ENCODE measurements at places on chromosomes 6 and 20. TPM values are rescaled to one million over a fixed set of nuclear protein-coding genes. Genes with fewer than 3 reads are reported as not detected.
A peak's percentile ranks its signal among the peaks of the same experiment; 100 is the strongest.

GRCh38 chr6:3227363-3228045, at the start of gene TUBB2B:
Gene TUBB2B (minus strand): TSS chr6:3227653. CDS start chr6:3227543, 110 bp downstream.
- no peak for DNase-seq

DNA sequence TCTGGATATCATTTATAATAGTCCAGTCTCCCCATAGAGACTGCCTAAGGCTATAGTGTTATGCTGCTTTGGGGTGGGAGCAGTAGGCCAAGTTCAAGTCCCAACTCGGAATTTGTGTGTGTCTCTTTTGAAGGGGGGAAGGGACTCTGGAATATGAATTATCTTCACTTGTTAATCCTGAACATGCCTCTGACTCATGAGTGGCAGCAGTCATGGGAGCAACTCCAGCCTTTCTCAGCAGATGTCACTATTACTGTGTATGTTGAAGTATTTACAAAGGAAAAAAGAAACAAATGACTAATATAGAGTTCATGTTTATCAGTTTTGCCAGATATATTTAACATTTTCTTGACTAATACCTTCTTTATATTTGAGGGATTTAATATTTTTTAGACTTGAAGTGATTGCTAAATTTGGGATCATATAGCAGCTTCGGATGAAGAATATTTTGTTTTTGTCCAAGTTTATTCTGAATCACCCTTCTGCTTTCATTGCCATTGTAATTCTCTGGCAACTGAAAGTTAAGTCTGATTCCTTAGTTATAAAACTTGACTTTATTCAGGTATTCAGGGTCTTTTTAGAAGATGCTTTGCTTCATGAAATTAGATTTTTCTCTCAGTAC, 23.4 kb downstream of the FAM217A start:
- no peak for DNase-seq

Gene BPIFA1
- total RNA-seq: not detected

Gene CASS4
- 3.0 TPM for total RNA-seq

GRCh38 chr6:143135797-143136561, 75.3 kb downstream of the AIG1 start:
- DNase-seq: no peak

Gene FAM184A
- total RNA-seq: 2.7 TPM

Gene PRR18
- 0.08 TPM for total RNA-seq

GRCh38 chr6:147137986-147138385, 66.2 kb upstream of the STXBP5 start:
- no peak for DNase-seq

GRCh38 chr20:24421071-24421470, 48.4 kb upstream of the SYNDIG1 start:
- DNase-seq: no peak

DNA sequence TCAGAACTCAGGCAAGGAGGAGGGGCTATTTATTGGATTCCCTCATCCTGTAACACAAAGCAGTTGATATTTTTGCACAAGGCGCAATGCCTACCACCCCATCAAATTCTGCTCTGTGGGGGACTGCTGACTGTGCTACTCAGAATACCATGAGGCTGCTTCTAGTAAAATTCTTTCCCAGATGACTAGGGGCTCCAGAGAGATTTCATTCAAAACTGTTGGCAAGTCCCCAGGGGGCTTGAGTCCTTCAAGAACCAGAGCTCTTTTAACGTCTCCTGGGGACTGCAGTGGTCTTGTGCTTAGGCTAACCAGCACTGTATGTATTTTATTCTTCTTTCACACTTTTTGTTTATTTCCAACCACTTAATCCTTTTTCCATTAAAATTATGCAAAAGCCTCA, 365.9 kb upstream of the AGPAT4 start:
- DNase-seq: no peak

DNA sequence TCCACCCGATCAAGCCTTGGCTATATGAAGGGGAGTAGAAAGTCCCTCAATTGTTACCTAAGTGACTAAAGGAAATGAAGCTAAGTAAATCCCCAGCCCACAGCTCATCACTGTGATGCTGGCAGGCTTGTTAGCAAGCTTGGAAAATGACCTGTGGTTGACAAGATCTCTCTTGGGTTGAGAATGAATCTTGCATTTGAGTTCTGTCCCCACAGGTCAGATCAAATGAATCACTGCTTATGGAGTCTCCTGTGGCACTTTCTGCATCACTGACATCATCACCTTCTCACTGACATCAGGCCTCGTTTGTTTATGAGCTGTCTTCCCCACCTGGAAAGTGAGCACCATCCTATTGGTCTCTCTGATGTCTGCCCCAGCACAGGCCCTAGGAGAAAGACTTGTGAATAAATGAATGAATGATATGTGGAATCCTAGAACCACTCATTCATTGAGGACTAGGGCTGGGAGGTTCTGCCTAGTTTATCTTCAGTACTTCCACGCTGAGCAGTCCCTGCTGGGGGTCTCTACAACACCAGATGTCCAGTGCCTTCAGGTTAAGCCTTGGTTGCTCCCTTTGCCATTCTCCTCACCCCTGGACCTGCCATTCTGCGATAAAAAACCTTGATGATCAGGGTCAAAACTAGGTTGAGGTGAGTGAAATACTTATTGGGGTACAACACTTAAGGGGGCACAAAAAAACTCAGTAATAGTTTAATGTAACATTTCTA, 318.4 kb upstream of the MOCS1 start:
- DNase-seq: no peak

DNA sequence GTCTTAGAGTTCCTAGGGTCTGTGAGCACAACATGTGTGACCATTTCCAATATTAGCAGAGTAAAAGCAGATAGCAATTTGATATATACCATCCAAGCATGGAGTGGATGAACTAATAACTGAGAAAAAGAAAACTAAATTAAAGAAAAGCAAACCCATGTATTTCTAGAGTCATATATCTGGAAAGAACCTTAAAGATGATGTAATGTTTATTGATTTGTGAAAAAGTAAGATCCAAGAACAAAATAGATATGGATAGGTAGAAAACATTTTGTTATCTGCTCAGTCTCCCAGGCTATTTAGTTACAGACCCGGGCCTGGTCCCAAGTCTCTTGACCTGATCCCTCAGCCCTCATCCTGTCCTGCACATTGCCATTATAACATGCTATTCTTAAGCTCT, 526.8 kb downstream of the EPM2A start:
- no peak for DNase-seq

Gene DEFB113
- total RNA-seq: not detected

- no peak for DNase-seq
Observed at GRCh38 chr6:33203443-33204164, 851 bp upstream of the HSD17B8 start.

DNA sequence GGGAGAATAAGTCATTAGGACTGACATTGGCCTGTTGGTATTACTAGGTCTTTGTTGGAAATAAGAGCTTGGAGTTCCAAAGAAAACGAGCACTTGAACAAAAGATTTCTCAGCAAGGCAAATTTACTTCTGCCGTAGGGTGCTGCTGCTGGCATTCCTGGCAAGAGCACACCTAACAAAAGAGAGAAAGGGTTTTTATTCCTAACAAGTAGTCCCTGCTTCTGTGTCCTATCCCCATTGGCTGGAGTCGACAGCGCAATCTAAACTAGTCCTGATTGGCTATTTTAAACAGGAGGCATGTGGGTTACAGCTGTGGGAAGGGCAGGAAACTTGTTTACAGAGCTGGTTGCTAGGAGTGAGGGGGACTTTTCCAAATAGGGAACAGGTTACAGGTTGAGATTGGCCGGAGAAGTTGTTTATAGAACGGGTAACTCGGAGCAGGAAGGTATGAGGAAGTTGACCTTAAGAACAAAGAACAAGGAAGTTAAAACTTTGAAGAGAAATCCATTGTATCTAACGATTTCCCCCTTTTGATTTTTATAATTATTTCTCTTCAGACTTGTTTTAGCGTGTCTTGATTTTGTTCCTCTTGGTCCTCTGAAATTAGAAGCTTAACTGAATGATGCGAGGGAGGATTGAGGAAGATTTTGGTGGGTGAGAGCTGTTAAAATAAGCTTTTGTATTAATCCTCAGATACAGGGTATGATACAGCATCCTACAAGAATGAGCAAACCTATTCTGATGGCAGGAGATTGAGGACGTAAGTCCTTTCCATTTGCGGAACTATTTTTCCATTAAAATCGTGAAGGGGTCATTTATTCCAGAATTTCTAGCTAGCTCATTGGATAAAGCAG, 3.4 kb upstream of the ZNFX1 start:
- no peak for DNase-seq

Gene CD93
- 0.08 TPM for total RNA-seq

DNA sequence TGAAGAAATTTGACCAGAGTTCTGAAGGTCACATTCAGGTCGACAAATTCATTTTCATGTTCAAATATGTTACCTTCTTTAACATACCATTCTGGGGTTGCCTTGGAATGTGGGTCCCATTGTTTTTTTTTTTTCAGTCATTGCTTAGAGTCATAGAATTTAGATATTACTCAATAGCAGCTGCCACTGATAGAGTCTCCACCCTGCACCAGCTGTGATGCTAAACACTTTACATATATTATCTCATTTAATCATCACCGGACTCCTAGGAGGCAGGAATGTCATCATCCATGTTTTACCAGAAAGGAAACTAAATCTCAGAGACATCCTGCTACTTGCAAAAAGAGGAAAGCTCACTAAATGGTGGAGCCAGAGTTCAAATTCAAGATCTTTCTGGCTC, 204.7 kb downstream of the ESR1 start:
- DNase-seq: no peak

- peak; percentile 32 for DNase-seq
Observed at GRCh38 chr6:17156112-17156921, 54.5 kb downstream of the STMND1 start.

GRCh38 chr20:42074944-42075343, 456.8 kb upstream of the CHD6 start:
- DNase-seq: no peak

- DNase-seq: no peak
Observed at GRCh38 chr6:33957892-33958525, 154.2 kb upstream of the MLN start.

Gene CAGE1
- total RNA-seq: 0.10 TPM

DNA sequence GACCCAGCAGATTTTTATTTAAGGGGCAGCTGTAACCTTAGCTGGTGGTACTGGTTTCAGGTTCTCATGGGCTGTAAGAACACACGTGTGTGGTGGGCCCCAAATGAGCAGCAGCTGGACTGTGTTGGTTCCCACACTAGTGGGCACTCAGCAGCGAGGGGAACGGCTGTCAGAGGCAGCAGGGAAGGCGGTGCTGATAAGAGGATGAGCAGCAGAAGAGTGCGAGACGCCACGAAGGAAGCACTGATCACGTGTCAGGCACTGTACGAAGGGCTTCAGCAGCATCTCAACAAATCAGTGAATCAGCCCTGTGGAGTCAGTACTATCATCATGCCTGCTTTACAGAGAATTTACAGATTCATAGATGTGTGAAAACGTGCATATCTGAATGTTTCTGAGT, 41.0 kb upstream of the EMILIN3 start:
- DNase-seq: no peak

DNA sequence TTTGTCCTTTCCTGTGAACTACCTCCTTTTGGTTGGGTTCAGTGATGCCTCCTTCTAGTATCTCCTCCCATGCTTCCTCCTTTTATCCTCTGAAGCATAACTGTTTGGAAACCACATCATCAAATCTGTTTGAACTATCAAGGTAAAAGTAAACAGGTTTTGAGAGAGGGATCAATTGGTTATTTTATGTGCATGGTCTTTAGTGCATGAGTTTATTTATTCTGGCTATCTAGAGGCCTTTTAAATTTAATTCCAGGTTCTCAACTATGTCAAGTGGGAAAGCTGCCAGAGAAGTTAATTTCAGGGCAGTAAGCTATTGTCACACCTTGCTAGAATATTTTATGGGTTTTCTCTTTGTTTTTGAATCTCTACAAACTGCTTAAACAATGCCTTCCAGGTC, 54.1 kb downstream of the WASF1 start:
- DNase-seq: no peak

DNA sequence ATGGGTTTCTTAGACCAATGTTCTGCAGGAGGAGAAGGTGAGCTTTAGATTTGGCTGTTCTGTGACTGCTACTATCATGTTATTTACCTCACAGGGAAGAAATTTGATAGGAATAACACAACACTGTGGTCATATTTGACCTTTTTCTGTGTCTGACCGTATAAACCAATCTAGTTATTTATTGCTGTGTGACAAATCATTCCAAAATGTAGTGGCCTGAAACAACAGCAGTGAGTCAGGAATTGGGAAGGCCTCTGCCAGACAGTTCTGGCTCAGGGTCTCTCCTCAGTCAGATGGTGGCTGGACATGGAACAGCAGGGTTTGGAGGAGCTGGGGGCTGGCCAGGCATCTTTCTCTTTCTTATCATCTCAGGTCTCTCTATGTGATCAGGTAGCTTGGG, 33.0 kb downstream of the RIPOR2 start:
- DNase-seq: no peak

DNA sequence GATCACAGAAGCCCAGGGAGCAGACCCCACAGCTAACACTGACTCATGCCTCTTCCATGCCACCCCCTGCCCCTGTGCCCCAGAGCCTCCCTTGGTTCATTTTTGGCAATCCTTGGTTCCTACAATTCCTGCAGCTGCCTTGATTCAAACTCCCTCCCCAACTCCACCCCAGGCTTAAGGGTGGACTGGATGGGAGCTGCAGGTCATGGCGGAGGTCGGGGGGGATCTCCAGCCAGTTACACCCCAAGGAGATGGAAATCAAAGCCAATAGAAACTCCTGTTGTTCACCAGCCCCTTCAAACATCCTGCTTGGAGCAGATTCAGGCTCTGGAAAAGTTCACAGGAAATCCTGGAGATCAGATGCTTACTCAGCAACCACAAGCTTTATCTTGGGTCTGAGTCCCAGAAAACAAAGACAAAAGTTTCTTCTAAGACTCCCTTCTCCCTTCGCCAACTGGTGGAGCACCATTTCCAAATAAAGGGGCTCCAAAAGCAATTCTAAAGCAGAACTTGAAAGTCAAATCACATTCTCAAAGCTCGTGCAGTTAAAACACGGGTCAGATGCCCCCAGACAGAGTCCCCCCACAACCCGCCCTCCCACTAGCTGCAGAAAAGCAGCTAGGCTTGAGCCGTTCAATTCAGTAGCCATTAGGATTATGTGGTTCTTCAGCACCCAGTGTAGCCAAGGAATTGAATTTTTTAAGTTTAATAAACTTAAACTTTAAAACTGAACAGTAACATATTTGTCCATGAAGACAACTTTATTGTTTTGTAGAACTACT, 149.5 kb downstream of the ANKRD60 start:
- no peak for DNase-seq

- DNase-seq: no peak
Observed at GRCh38 chr6:170371080-170371479, 64.5 kb downstream of the FAM120B start.

Gene FAM229B
- total RNA-seq: 7.9 TPM

- peak; percentile 59 for DNase-seq
Observed at GRCh38 chr6:160992061-160992979, 751 bp downstream of the MAP3K4 start.

Gene C4B
- 3.0 TPM for total RNA-seq

Measured in activated naive CD8-positive, alpha-beta T cell treated with anti-CD3 and anti-CD28 coated beads for 36 hours (primary cell).